ENCODE measurements at places on chromosomes 1 and 21.

DNA sequence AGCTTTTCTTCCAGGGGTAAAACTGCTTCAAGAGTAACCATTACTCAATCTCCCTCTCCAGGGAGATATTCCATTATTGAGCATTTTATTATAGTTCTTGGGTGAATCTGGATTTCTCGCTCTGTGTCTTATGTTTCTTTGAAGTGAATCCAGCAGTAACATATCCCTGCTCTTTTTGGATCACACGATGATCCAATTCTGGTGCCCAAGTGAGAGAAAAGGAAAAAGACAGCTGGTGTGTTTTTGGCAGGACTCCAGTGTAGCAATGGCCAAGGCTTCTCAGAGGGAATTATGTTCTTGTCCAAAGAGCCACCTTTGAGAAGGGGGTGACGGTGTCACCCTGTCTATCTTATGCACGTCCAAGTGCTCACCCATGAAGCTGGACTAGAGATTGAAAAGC lies 140.3 kb upstream of the ERRFI1 start:
- no peak for DNase-seq

GRCh38 chr1:93251966-93252365 lies 71.4 kb downstream of the CCDC18 start:
- no peak for DNase-seq

DNA sequence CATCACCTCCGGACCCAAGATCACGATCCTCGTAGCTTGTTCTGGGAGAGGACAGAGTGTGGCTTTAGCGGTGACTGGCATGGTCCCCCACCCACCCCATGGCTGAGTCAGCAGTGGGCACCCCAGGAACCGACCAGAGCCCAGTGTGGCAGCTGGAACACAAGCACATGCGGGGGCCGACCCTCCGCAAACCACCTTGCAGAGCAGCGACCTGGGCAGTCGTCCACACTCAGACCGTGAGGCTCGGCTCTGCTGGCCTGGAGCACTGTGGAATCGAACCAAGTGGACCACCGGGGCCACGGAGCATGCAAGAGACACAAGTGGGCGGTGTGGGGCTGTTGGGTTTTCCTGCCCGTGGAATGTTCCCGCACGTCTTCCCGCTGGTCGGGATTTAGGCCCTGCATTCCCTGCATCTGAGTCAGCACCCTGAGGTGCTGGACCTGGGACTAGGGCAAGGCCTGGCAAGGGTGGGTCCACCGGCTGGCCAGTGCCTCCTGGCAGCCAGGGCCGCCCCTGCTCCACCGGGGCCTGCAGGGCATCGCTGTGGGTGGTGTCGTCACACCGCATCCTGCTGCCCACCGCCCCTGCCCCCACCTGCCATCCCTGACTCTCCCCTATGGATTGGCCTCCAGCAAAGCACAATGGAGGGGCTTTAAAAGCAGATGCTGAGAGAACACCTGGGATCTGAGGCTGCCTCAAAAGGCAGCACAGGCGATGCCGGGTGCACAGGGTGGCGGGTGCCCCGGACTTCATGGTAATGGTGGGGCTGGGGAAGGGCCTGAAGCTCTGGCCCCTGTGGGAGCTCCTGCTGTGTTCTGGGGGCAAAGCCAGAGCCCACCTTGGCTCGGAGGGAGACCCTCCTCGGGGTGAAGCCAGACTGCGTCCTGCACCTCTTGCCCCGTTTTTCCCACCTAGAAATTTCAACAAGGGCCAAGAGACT lies 18.5 kb downstream of the MORN1 start:
- no peak for DNase-seq

DNA sequence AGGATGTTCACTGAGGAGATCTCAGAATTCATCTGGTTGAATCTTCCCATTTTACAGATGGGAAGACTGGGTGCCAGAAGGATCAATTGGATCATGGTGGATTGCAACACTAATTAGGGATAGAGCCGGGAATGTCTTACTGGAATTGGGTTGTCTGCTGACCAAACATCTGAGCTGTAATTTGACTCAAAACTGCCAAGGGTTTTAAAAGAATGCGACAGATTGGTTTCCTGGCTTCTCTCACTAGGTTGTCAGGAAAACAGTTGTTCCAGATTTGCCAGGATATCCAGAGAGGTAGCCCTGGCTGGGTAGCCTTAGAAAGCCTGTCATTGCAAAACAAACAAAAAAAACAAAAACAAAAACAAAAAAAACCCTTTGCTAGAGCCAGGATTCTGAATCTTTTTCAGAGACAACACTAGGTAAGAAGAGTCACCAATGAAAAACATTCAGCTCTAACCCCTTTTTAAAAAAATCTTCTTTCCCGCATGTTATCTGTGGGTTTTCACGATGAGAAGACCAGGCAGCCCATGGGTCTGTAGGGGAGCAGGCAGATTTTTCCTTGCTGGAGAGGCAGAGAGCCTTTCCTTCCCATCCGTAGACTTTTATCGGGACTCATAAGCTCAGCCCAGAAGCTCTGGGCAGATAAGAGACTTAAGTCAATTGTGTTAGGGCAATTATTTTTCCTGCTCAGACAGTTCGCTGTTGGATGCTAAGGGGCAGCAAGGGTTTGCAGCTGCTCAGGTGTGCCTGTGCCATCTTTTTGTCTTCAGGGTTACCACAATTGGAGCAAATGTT lies 418.9 kb downstream of the PRDM2 start:
- no peak for DNase-seq

GRCh38 chr1:39666772-39667171 lies 5.1 kb downstream of the NT5C1A start:
- peak; percentile 71 for DNase-seq

GRCh38 chr1:220224611-220225124 lies 47.6 kb downstream of the RAB3GAP2 start:
- DNase-seq = no peak

GRCh38 chr1:209403921-209404320 lies 179.6 kb upstream of the CAMK1G start:
- no peak for DNase-seq

DNA sequence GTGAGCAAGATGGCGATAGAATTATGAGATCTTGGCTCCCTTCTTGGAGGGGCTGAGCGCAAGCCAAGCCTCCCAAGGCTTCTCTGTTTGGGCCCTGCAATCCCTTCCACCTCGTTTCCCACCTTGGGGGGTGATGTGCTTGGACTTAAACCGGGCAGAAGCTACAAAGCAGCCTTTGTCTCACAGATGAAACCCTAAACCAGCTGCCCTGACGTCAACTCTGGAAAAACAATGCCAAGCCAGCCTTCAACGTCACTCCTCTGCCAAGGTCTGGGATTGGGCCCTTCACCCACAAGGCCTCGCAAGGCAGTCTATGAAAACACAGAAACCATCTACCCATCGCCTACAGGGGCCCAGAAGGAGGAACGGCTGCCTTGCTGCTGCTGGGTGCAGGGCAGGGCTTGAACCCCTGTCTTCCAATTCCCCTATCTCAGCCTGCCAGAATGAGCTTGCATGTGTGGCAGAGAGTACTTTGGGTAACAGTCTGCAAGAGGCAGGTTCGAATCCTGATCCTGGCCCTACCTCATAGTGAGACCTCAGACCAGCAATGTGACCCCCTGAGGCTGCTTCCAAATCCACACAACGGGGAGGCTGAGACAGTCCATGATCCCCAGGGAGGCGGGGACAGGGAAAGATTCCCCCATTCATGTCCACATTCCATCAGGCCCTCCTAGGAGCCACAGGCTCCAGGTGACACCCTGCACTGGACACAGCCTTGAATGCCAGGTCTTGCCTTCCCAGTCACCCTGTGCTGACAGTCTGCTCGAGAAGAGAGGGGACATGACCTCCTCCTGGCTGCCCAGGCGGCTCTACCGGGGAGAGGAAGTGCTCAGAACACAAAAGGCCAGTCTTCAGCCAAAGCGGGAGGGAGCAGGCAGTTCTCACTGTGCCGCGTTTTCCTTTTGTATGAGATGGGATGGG lies 15.0 kb downstream of the IFFO2 start:
- DNase-seq = no peak

Data from activated CD4-positive, alpha-beta memory T cell treated with anti-CD3 and anti-CD28 coated beads for 36 hours (primary cell).